ENCODE measurements at places on chromosomes 16 and 17.

GRCh38 chr17:17084317-17084835 lies 42.1 kb downstream of the MPRIP start:
- no peak for DNase-seq

DNA sequence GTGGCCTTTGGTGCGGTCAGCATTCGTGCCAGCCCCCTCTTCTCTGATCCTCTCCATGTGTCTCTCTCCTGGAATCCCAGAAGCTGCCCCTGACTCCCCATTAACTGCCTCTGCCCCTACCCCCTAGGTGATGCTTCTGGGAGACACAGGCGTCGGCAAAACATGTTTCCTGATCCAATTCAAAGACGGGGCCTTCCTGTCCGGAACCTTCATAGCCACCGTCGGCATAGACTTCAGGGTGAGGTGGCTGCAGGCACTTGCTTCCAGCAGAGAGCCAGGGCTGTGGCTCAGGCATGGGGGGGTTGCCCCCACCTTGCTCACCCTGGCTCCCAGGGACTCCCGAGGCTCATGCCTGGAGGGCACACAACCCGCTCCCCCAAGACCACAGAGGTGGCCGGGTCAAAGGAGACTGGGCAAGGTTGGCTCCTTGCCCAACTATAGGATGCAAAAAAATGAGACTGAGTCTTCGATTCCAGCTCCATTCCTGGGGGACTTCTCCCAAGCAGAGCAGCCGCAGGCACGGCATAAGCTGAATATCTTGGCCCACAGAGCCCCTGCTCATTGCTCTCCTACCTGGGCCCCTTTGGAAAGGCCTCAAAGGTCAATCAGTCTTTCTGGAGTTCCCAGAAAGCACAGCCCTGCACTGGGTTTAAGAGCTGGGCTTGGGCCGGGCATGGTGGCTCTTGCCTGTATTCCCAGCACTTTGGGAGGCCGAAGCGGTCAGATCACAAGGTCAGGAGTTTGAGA lies 3.8 kb downstream of the RAB37 start:
- no peak for DNase-seq

- no peak for DNase-seq
These were observed 80.5 kb downstream of the SNX11 start for GRCh38 chr17:48187872-48188608.

- peak; percentile 44 for DNase-seq
These were observed 100.9 kb downstream of the AMFR start for GRCh38 chr16:56324406-56324805.

DNA sequence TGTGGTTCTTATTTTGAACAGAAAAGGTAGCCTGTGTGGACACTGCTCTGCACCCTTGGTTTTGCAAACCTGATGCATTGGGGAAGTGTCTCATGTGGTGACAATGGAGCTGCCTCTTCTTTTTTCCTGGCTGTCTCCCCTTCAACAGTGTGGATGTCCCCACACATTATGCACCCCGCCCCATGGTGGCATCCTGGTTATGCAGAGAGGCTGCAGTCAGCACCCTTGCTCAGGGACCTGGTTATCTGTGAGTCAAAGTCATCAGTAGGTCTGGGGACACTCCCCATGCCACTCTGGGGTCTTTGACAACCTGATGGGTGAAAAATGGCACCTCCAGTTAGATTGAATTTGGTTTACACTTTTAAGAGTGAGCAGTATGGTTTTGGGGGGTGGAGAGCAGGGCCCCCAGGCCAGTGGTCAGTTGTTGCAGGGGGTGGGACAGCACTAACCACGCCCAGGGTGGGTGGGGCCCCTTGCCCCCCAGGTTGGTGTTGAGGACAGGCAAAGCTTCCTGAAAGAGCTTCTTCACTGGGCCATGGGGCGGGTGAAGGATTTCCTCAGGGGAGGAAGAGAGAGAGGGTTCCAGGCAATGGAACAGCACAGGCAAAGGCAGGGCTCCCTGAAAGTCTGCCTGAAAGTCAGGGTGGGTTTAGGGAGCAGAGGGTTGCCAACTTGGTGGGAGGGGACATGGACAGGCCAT lies 24.6 kb upstream of the KCNJ12 start:
- DNase-seq, result no peak

- no peak for DNase-seq
These were observed 1.5 kb upstream of the ALOXE3 start for GRCh38 chr17:8119581-8120519.

GRCh38 chr16:50103764-50104163 lies 38.0 kb downstream of the HEATR3 start:
- no peak for DNase-seq

- DNase-seq, result no peak
These were observed 50.4 kb downstream of the VAT1L start for GRCh38 chr16:77838597-77839255.

GRCh38 chr16:2787406-2787805 lies at the start of gene PRSS33:
TSS of gene PRSS33 (minus strand) at chr16:2787560. CDS start at chr16:2786547, 1,013 bp downstream.
- DNase-seq, result no peak

GRCh38 chr16:85265161-85265784 lies 153.0 kb upstream of the CIBAR2 start:
- DNase-seq, result no peak

GRCh38 chr16:2161911-2162310 lies 6.3 kb downstream of the TRAF7 start:
- DNase-seq, result no peak

GRCh38 chr17:74843352-74843627 lies 16.4 kb downstream of the GRIN2C start:
- no peak for DNase-seq

- DNase-seq, result no peak
These were observed 316.8 kb upstream of the TNRC6C start for GRCh38 chr17:77641718-77642117.

DNA sequence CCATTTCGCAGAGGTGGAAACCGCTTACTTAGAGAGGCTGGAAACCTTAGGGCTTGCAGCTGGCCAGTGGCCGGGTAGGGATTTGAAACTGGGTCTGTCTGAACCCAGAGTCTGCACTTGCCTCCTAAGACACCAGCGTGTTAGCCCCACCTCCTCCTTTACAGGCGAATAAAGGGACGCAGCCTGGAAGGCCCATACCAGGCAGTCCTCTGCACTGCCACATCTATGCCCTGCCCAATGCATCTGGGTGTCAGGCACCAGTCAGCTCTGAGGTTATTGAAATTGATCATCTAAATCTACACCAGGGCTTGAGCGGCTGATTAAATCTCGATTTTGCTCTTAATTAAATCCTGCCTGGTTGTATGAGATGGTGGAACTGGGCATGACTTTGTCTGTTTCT lies 19.9 kb upstream of the NAGS start:
- no peak for DNase-seq

GRCh38 chr17:6435968-6436367 lies 1.0 kb upstream of the AIPL1 start:
- DNase-seq, result peak; percentile 76

DNA sequence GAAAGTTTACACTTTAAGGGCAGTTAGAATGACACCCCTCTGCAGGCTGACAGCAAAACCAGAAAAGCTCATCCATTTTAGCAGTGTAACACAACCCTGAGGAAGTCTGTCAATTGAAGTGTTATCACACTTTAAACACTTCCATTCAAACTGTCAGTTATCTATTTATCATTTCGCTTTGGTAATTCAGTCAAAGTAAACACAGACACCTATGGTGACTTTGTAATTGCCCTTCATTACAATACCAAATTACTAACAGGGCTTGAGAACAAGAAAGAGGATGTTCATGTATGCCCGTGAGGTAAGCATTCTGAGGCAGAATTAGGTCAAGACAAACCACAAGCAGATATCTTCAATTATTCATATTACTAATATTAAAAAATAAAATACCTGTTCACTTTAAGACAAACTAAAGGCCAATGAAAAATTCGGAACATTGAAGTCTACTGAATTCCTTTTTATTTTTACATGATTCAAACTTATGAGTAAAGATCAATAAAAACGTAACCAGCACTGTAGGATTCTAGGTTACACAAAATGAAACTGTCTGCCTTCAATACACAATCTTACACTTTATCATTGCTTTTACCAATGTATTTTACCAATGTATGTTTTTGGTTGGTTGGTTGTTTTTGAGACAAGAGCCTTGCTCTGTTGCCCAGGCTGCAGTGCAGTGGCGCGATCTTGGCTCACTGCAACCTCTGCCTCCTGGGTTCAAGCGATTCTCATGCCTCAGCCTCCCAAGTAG lies 57.1 kb downstream of the BRIP1 start:
- DNase-seq, result no peak

- no peak for DNase-seq
These were observed 12.5 kb downstream of the CDH13 start for GRCh38 chr16:82639263-82639662.

GRCh38 chr17:80789356-80789902 lies 202.2 kb upstream of the CHMP6 start:
- peak; percentile 71 for DNase-seq

DNA sequence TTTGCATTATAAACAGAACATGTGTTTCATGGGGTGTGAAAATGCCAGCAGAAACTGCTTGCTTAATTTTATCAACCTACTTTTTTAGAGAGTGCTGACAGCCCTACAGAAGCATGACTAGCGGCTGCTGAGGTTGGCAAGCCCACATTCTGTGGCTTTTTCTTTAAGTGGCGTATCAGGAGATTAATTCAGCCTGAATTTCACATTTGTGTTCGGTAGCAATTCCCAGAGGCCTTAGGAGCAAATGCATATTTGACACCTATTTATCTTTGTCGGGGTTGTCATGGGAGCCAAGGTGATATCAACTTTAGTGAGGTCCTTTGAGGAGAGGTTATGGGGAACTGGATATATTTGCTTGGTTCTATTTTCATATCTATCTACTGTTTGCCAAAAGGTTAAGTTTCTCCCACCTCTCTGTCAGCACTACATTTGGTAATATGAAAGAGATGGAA lies 140.9 kb downstream of the KCNJ2 start:
- no peak for DNase-seq

DNA sequence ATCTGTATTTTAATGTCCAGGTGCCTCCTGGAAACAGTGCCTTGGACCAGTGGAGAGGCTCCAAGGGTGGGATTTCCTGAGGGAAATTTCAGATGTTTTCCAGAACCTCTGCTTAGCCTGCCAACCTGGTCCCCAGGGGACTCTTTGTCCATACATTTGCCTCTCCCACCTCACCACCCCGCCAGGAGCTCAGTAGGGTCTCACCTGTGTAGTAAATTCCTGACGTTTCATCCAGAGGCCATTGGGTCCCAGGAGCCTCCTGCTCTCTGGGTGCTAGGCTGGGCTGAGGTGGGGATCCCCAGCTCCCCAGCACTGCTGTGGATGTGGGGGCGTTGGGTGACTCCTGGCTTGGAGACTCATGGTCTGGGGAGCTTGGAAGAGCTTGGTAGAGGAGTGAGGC lies 2.7 kb downstream of the NLRP1 start:
- DNase-seq, result no peak

GRCh38 chr17:22266231-22266630 lies 573.9 kb downstream of the KCNJ18 start:
- no peak for DNase-seq

DNA sequence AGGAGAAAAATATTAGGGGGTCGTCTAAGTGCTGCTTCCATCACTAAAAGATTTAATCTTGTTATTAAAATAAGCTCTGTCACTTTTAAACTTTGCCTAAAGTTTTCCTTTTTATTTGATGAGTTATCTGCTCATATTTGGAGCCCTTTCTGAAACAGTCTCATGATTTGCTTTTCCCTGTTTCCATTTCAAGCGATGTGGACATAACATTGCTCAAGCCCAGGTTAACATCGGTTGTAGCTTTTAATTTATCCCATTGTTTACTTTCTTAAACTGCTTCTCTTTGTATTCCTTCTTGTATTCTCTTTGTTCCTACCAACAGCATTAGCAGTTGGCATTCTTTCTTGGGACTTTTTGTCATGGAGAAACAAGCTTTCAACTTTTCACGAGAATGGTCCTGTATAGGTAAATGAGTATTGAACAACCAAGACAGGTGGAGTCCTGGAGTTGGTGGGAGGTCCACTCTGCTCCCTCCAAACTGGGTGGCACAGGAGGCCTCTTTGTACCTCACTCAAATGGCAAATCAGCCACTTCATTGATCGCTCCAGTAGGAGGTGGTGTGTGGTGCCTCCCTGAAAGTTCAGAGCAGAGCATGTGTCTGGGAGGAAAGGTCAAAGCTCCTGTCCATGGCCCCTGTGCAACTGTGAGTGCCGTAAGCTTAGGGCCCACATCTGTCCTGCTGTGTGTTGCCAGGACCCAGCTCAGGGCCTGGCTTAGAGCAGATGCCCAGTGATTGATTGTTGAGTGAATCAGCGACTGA lies 107.0 kb downstream of the CYLD start:
- no peak for DNase-seq

DNA sequence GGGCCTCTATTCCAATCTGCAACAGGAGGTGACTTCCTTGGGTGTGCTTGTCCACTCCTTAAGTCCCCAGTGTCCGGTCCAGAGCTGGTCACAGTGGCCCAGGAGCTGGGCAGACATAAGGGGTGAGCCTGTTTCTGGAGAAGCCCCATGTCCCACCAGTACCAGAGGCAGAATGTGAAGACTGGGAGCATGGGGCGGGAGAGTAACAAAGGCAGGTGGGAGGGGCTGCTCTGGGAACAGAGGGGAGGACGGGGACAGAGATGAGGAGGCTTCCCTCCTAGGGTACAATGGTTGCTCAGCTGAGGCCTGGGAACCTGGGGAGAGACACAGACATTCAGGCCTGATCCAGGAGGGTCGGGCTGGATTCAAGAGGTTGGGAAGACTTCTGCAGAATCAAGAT lies 323.3 kb upstream of the TNRC6C start:
- DNase-seq, result no peak

DNA sequence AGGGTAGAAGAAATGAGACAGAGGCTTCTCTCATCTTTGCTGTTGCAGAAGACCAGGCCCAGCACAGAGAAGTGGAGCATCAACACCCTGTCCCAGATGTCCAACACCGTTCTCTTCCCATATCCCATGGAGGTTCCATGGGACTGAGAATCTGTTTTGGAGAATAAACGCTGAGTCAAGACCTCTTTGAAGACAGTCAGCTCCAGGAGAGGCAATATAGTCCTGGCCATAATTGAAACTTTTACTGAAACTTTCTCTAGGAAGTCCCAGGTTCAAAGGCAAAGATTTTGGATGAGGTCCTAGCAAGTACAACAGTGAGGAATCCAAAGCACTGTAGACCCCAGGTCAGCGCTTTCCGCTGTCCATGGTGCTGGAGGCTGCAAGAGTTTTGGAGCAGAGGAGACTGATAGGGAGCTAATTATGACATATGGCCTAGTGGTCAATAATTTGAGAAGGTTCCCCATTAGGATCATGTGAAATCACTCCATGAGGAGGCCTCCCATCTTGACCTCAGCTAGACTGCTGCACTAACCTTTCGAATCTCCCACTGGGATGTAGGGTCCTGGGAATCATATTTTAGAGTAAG lies 36.0 kb downstream of the OSBPL7 start:
- DNase-seq, result no peak

DNA sequence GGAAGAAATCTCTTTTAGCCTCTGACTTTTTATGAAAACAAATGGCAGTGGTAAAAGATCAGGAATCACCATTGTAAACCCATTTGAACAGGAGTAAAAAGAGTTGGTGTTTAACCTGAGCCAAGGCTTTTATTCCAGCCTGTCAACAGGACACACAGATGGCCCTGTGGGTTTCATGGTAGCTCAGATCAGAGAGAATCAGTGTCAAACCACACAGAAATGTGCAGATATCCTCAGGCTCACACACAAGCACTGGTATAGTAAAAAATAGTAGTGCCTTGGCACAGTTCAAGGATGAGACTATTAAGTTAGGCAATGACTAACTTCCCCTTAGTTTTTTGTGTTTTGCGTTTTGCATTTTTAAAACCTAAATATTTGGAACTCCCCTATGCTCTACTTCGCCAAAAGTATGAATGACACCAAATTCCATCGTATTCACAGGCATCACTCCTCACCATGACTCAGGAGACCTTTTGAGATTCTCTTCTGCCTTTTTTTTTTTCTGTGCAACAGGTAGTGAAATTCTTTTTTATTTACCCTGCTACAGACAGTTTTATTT lies 1200.0 kb downstream of the CDH11 start:
- no peak for DNase-seq

Data from H54 (cell line).